ENCODE measurements at places on chromosomes 12 and 14.

DNA sequence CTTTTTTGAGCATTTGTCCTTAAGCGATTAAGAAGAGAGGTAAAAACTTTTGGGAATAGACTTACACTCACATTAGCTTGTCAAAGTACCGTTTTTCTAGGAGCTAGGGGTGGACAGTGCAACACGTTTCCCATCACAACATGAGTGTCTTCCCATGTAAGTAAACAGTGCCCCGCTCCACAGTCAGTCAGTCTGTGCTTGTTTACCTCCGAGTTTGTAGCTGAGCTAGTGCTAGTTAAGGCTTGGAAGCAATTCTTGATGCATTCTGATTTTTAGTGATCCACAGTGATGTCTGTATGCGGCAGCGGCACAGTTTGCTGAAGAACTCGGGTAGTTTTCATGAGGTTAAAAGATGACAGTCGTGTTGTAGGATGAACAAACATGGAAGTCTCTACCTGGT, 941 bp downstream of the ZDHHC17 start:
- DNase-seq = no peak

GRCh38 chr14:76203086-76204001, 51.6 kb downstream of the GPATCH2L start:
- DNase-seq = no peak

DNA sequence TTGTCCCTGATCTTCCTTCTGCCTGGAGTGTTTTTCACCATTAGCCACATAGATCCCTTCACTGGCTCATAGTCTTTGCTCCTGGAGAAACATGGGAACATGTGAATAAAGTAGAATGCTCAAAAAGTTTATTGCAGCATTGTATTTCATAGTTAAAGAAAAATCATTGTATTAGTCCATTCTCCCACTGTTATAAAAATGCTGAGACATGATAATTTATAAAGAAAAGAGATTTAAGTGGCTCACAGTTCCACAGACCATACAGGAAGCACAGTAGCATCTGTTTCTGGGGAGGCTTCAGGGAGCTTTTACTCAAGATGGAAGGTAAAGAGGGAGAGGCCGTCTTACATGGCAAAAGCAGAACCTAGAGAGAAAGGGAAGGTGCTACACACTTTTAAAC, 238.3 kb upstream of the OR4E1 start:
- DNase-seq = no peak

DNA sequence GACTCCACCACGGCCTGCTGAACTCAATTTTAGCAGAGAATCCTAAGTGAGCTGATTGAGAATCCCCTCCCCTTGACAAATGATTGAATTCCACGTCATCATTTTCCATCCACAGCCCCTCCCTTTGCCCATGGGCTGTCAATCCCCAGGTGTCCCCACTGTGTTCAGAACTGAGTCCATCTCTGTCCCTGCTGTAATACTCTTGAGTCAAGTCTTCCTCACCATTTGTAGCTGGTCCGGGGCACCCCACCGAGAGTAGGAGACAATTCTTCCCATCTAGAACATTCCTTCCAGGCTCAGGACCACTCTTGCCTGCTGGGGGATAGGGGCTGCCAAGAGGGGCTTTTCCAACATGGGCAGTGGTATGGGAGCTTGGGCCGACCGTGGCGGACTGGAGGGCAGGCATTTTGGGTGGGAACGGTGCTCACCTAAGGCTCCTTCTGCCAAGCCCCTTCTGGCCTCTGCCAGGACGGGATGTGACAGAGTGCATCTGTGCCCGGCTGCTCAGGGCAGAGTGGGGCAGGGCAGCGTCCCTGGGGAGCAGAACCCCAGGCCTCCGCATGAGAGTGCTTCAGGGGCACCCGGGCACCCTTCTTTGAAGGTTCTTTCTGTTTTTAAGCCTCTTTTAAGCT, 218.1 kb upstream of the RTL1 start:
- no peak for DNase-seq

- DNase-seq = no peak
Measured at GRCh38 chr14:95326987-95327386, 7.3 kb upstream of the CLMN start.

- DNase-seq = peak; percentile 73
Measured at GRCh38 chr12:57744194-57744776, 554 bp upstream of the TSPAN31 start.

DNA sequence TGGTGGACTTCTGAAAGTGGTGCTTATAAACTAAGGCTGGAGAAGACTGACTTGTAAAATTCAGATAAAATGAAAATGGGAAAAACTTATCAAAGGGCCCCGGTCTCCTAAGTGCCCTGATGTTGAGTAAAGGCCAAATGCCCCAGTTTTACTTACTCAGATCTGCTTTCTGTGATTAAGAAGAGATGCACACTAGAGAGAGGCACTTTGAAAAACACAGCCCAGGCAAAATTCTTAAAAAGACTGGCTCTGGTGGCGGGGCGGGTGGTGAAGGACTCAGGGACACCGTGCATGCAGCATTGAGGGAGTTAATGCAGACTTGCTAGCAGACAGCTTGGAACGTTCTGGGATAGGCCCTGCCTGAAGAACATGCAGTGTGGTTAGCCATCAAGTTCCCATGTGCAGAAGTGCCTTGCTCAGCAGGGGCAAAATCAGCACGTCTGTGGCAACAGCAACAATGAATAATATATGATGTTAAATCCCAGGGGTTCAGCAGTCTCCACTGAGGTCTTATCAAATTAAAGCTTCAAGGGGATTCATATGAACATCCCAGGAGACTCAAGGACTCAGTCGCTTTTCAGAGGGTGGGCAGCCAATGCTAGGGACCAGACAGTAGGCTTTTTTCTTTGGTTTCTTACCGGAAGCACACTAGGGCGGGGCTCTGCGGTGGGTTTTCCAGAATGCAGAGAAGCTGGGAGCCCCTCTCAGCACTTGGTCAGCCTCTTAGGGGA, 105.0 kb downstream of the DAD1 start:
- DNase-seq = no peak

- DNase-seq = no peak
Measured at GRCh38 chr14:58865514-58866281, 227.9 kb downstream of the DACT1 start.

- no peak for DNase-seq
Measured at GRCh38 chr14:64767215-64767964, 63.2 kb downstream of the PLEKHG3 start.

All from GDM1 (cell line).